Amniotic stem cell (primary cell): ENCODE measurements at places on chromosomes 7 and 10.
A peak's percentile ranks its signal among the peaks of the same experiment; 100 is the strongest.

DNA sequence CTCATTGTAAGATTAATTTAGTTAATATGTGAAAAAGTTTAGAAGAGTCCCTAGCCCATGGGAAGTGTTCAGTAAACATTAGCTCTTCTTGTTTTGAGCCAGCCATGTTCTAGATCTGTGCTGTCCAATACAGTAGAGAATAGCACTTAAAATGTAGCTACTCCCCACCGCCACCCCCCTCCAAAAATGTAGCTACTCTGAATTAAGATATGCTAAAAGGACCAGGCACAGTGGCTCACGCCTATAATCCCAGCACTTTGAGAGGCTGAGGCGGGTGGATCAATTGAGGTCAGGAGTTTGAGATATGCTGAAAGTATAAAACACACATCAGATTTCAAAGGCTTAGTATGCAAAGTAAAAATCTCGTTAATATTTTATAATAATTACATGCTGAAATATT is 47.3 kb upstream of the MXI1 start:
- DNase-seq, result no peak

DNA sequence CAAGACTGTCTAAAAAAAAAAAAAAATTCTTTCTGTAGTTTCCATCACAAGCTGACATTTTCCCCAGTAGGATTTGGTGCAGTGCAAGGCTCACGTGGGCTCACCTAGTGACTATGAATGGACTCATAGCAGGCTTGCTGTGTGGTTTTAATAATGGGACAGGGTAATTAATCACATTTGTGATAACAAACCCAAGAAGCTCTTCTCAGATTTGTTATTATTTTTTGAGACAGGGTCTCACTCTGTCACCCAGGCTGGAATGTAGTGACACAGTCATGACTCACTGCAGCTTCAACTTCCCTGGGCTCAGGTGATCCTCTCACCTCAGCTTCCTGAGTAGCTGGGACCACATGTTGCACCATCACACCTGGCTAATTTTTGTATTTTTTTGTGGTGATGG is 40.0 kb downstream of the NACAD start:
- DNase-seq, result no peak

GRCh38 chr7:92884218-92884617 is 47.8 kb upstream of the CDK6 start:
- DNase-seq, result no peak

DNA sequence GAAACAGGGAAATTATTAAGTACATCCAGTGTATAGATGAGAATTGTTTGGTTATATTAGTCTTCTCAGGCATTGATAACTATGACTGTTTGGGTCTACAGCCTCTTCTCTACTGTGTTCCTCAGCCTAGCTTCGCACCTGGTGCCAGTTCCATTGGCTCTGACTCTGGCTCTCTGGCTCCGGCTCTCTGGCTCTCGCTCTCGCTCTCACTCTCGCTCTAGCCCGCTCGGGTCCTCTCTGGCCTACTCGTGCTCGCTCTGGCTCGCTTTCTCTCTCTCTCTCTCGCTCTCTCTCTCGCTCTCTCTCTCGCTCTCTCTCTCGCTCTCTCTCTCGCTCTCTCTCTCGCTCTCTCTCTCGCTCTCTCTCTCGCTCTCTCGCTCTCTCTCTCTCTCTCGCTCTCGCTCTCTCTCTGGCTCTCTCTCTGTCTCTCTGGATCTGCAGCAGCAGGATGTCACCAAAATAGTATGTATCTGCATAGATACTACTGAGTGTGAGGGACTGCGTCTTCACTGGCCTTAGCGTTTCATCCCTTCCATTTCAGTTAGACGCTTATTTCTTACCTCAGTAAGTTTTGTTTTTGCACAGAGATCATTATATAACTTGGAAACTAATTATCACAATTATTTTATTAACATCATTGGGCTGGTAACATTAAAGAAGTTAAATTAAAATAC is 6.5 kb upstream of the SSBP1 start:
- no peak for DNase-seq

DNA sequence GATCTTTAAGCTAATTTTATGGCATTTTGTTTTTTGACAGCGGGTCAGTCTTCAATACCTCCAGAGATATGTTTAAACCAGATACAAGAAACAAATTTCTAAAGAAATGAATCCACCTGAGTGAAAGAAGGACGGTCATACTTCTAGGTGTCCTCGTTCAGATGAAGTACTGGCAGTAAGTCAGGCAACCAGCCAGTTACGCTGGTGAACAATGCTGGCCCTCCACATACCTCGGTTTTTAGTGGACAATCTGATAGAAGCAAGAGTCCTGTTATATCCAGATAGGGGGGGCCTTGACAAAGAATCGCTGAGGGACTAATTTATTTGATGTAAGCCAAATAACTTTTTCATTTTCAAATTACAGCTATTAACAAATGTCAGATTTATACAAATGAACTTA is 266.4 kb upstream of the KLF14 start:
- DNase-seq, result no peak

DNA sequence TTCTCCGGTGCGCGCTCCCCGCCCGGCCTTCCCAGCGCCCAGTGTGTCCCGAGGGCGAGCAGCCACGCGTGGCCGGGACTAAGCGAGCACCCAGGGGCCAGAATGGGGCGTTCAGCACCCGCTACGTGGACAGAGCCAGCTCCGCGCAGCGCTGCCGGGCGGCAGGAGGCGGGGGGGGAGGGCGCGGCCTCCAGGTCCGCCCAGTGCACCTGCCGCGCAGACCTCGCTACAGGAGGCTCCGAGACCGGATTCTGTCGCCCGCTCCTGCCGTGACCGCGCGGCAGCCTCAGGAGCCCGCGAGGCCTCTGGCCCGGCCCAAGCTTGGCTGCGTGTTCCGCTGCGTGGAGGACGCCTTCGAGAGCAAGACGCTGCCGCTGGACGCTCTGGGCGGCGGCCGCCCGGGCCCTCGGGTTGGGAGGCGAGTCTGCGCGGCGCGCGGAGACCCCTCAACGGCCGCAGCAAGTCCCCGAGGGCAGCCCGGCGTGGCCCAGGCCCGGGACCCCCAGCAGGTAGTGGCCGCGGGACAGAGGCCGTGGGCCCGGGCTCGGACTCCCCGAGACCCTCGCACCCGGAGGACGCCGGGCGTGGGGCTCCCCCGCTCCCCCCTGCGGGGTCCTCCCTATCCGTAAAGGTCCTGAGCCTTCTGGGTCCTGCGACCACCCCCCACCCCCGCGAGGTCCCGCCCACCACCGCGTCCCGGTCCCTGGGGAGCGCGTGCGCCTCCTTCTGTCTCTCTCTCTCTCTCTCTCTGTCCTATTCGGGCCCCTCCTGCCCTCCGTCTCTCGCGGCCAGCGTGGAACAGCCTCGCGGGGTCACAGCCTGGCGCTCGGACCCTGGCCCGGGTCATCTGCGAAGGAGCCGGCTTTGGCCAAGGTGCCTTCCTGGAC is 904 bp upstream of the DPYSL4 start:
- no peak for DNase-seq

DNA sequence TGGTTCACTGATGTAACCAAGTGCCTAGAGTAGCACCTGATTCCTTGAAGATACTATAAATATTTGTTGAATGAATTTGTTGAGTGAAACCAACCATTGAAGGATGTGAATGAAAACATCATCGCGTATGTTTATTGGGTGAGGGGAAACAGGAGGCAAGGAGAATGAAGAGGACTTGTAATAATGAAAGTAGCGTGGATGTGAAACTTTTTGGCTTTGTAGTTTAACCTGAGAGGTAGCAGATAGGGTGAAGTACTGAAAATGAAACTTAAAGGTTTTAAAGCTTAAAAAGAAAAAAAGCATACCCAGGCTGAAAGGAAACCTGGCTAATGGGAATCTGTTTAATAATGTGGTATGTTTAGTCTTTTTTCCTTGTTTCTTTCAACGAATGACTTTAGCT is 5.2 kb downstream of the CCNY start:
- DNase-seq, result no peak

GRCh38 chr7:21450941-21451340 is 23.1 kb downstream of the SP4 start:
- DNase-seq, result no peak

- DNase-seq, result no peak
Observed at GRCh38 chr7:81162771-81163525, 244.1 kb upstream of the SEMA3C start.

DNA sequence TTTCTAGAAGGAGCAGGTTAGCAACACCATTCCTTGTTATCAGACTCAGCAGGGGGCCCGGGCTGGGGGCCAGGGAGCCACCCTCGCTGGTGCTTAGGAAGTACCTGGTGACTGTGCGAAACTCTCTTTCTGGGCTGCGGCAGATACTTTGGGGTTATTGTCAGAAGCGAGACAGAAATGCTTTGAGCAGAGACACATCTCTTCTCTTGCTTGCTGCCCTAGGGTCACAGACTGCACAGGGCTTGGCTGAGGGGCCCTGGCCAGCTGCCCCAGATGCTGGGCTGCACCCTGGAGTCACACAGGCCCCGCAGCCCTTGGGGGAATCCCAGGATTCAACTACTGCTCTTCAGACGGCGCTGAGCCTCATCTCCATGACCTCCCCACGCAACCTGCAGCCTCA is 91.9 kb downstream of the WDFY4 start:
- no peak for DNase-seq

- DNase-seq, result no peak
Observed at GRCh38 chr7:37346761-37347160, 101.9 kb downstream of the ELMO1 start.

DNA sequence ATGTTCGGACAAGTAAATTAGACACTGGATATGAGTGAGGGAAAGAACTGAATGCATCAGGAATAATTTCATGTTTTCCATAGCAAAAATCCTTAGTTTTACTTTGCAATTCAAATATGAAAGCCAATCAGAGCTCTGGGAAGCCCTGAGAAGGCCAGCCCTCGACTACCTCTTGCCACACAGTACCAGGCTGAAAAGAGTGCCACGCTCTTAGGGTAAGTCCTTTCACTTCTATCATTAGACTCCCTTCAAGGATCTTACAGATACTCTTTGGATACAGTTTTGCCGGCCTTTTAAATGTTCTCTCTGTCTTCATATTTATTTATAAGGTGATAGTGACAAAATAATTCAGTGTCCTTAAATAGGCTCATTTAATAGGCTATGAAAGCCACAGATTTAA is 1.9 kb downstream of the COBL start:
- DNase-seq, result no peak

GRCh38 chr10:86815640-86816039 is 59.2 kb downstream of the BMPR1A start:
- DNase-seq, result no peak

- no peak for DNase-seq
Observed at GRCh38 chr10:11612021-11613001, 861 bp upstream of the USP6NL start.

- no peak for DNase-seq
Observed at GRCh38 chr10:86057708-86058107, 308.9 kb downstream of the GRID1 start.

GRCh38 chr10:73113551-73113950 is 3.3 kb downstream of the NUDT13 start:
- DNase-seq, result no peak

DNA sequence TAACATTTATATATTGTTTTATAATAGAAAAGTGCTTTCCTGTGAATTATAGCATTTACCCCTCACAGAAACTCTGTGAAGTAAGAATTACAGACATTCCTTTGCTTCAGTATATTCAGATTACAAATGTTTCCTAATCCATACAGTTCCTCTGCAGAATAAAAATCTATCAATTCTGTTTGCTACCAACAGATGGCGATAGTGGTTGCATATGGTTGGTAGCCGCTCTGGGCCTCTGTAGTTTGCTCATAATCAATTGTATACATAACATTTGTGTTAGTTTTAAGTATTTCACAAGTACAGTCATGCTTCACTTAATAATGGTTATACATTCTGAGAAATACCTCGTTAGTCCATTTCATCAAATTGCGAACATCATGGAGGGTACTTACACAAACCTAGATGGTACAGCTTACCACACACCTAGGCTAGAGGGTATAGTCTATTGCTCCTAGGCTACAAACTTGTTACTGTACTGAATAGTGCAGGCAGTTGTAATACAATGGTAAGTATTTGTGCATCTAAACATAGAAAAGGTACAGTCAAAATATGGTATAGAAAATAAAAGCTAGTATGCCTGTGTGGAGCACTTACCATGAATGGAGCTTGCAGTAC is 94.4 kb upstream of the STEAP4 start:
- DNase-seq, result no peak

GRCh38 chr7:130654850-130655249 is 13.7 kb downstream of the COPG2 start:
- no peak for DNase-seq

GRCh38 chr10:16689227-16689626 is 128.0 kb downstream of the RSU1 start:
- DNase-seq, result no peak

DNA sequence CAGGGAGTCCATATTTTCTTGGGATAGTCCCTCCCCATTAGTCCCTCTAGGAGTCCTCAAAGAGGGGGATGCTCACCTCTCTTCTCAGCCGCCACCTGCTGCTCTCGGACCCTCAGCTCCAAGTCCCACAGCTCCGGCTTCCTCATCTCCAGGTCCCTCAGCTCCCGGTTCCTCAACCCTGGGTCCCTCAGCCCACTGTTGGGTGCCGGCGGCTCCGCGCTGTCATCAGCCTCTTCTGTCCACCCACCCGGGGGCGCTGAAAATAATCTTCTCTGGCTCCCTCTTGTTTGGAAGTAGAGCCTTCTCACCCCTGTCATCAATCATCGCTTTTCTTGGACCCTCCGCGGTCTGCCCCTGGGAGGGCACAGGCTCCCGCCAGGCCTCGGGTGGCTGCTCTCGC is 13.3 kb upstream of the CNNM1 start:
- no peak for DNase-seq

- no peak for DNase-seq
Observed at GRCh38 chr10:85151506-85151905, 823.1 kb downstream of the CCSER2 start.

DNA sequence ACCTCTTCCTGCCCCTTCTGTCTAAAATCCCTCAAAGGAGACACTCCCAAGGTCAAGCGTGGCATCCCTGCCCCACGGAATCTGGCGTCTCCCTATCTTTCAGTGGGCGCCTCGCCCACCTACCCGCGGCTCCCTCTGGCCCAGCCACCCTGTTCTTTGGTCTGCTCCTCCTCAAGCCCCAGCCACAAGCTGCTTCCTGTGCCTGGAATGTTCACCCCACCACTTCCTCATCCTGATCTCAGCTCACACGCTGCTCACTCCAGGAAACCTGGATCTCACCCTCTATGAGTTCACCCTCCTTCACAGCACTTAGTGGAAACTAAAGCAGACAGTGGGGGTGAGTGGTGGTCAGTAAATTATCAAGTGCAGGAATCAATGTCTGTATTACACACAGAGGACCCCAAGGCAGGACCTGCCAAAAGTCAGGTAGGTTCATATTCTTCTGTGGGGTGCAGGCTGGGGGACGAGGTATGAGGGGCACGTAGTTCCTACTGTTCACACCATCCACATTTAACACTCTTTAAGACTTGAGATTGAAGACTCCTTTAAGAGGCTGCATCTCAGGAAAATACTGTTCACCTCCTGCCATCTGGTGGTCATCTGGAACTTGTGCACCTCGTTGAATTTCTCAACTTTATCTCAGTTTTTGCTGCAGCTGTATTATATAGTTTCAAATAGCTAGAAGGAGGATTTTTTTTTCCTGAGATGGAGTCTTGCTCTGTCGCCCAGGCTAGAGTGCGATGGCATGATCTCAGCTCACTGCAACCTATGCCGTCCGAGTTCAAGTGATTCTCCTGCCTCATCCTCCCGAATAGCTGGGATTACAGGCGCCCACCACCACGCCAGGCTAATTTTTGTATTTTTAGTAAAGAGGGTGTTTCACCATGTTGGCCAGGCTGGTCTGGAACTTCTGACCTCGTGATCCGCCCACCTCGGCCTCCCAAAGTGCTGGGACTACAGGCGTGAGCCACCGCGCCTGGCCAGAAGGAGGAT is 166.6 kb downstream of the ARHGAP21 start:
- peak; percentile 47 for DNase-seq

- DNase-seq, result no peak
Observed at GRCh38 chr10:16182688-16183087, 254.1 kb upstream of the PTER start.

- DNase-seq, result peak; percentile 32
Observed at GRCh38 chr7:111763221-111763801, 201.0 kb upstream of the IMMP2L start.
